Umbilical cord (tissue), 2 donors: ENCODE measurements at places on chromosomes 4 and X. TPM values are rescaled to one million over a fixed set of nuclear protein-coding genes. Genes with fewer than 3 reads are reported as not detected.

GRCh38 chr4:179755322-179755721, 2313.1 kb upstream of the AGA start:
- no peak for DNase-seq

- peak; percentile 61 for DNase-seq
Measured at GRCh38 chr4:95547715-95548471, 880 bp downstream of the UNC5C start.

- DNase-seq, result peak; percentile 82
Measured at GRCh38 chrX:47321386-47321785, 49.0 kb upstream of the ZNF157 start.

The VSIG1 gene
- total RNA-seq, result not detected

DNA sequence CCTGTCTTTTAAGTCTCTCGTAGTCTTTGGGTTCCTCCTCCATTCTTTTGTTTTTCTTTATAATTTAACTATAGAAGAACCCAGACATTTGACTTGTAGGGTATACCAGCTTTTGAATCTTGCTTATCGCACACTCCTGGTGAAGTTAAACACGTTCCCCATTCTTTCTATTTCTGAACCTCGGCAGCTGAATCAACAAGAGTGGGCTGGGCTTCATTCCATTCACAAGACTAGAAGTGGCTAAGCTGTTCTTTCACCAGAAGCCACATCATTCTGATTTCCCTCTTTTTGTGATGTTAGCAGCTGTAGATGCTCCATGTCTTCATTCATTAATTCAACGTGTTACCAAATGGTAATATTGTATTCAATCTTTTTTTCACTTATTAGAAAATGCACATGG, 167.9 kb downstream of the CORIN start:
- no peak for DNase-seq
